ENCODE measurements at places on chromosomes 3 and 15.
A peak's percentile ranks its signal among the peaks of the same experiment; 100 is the strongest.

- DNase-seq: no peak
Observed at GRCh38 chr15:47708161-47708980, 8.9 kb upstream of the SEMA6D start.

DNA sequence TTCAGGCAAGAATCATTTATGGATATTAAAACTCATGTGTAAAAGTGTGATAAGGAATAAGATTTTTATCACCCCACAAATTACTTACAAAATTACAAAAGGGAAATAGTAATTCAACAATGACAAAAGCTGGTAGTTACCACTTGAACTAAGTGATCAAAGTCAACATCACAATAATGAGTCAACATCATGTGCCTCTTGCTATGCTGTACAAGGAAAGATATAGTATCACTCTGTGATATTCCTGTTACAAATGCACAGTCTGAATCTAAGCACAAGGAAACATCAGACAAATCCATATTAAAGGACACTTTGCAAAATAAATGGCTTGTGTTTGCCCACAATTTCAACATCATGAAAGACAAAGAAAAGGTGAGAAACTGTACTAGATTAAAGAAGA lies 90.5 kb upstream of the PLCL2 start:
- no peak for DNase-seq

- no peak for DNase-seq
Observed at GRCh38 chr15:66850078-66850991, 148.3 kb downstream of the SMAD6 start.

GRCh38 chr3:167735233-167736138 lies at the start of gene SERPINI1:
Gene SERPINI1, plus strand, starts transcription at chr3:167735721. Its CDS starts 53,408 bp downstream, at chr3:167789129.
- DNase-seq: peak; percentile 72

- no peak for DNase-seq
Observed at GRCh38 chr3:32379831-32380500, 11.7 kb upstream of the CMTM7 start.
